ENCODE measurements at places on chromosomes 2 and 18.

- DNase-seq = no peak
These were observed 38.3 kb upstream of the SESTD1 start for GRCh38 chr2:179302764-179303571.

DNA sequence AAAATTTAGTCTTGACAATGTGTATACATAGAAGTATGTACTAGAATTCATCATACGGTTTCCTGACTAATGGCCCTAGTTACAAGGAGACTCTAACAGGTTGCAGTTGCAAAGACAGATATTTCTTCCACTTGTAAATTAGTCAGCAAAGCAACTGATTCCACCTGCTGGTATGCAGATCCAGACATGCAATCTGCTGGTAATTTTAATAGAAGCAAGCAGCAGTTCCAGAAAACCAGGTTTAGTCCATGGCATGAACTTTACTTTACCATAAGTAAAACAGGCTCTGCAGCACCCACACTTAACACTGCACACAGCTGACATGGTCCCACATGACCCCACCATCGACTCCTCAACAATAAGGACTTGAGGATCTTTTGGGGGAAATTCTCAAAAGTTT lies 110.9 kb upstream of the SP3 start:
- no peak for DNase-seq

- no peak for DNase-seq
These were observed 31.4 kb downstream of the NEMP2 start for GRCh38 chr2:190503088-190503487.

DNA sequence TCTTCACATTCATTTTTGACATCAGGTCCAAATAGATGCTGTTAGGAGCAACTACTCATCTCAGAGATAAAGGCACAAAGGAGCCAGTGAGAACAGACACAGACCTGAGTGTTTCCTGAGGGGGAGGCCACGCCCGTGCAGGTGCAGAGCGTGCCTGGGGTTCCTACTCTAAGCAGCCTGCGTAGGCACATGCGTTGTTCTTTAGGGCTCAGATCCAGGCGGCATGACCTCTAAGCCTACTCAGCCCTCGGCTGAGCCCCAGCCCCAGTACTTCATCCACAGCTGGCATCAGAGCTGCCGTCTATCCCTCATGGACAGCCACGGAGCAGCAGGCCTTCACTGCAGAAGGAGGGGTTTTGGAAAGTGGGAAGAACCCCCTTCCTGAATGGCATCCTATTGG lies 54.9 kb upstream of the PXDN start:
- no peak for DNase-seq

- DNase-seq = no peak
These were observed 17.2 kb upstream of the CABYR start for GRCh38 chr18:24121625-24122024.
